Eye (tissue), 1 donor: ENCODE measurements at places on chromosomes 6 and 20.
A peak's percentile ranks its signal among the peaks of the same experiment; 100 is the strongest.

DNA sequence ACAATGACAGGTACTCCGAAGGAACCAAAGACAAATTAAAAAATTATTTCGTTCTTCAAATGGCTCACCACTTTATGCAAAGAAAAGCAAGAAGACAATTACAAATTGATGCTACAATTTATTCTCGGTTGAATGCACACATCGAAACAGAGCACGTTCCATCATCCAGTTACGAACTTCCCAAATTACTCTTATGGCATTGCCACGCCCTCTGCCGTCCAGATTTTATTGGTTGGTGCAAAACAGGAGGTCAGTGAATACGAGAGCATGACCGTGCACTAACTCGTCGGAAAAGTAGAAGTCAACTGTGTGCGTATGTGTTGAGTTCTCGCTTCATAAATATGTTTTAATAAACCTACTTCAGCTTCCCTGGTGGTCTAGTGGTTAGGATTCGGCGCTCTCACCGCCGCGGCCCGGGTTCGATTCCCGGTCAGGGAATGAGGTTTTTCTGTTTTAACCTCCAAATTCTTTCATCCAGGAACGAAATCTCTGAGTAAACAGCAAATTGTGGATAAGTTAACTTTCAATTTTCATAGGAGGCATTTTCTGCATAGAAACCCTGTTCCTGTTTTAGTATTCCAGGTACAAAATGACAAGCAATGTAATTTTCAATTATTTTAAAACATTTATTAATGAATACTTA is 23.2 kb downstream of the ZNF311 start:
- DNase-seq, result peak; percentile 98

DNA sequence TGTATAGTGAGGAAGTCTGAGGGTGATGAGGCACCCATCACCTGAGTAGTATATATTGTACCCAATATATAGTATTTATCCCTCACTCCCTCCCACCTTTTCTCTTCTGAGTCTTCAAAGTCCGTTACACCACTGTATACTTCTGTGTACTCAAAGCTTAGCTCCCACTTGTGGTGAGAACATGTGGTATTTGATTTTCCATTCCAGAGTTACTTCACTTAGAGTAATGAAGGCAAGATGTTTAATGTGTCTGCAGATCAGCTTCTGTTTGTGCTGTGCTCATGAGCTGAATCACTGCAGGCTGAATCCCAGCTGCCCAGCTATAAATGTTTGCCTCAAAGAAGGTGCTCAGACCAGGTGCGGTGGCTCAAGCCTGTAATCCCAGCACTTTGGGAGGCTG is 139.3 kb upstream of the FOXA2 start:
- peak; percentile 21 for DNase-seq

DNA sequence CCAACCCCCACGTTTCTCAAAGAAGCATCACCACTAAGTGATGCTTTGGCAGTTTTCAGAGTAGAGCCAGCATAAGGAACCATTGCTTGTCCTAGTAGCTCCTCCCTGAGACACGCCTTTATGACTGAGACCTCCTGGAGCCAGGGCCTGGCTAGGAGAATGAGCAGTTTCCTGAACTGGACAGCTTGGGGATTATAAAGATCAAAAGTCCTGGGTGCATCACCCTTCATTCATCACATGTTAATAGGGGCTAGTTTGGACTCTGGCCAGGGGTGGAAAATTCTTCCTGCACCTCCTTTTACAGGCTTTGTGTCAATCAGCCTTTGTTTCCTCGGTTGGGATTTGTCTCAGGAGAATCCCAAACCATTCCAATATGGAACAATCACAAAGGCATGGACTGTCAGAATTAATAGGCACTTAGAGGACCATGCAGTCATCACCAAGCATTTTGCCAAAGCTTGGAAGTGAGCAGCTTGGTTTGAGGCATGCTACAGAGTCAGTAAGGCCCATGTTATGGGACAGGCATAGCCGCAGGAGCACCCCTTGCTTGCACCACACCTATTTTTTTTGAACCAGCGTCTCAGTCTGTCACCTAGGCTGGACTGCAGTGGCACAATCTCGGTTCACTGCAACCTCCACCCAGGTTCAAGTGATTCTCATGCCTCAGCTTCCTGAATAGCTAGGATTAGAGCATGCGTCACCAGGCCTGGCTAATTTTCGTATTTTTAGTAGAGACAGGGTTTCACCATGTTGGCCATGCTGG is 64.9 kb upstream of the TGM3 start:
- no peak for DNase-seq

GRCh38 chr20:13995086-13995665 is at the start of gene MACROD2:
TSS of gene MACROD2 (plus strand) at chr20:13995516.
- peak; percentile 98 for DNase-seq

DNA sequence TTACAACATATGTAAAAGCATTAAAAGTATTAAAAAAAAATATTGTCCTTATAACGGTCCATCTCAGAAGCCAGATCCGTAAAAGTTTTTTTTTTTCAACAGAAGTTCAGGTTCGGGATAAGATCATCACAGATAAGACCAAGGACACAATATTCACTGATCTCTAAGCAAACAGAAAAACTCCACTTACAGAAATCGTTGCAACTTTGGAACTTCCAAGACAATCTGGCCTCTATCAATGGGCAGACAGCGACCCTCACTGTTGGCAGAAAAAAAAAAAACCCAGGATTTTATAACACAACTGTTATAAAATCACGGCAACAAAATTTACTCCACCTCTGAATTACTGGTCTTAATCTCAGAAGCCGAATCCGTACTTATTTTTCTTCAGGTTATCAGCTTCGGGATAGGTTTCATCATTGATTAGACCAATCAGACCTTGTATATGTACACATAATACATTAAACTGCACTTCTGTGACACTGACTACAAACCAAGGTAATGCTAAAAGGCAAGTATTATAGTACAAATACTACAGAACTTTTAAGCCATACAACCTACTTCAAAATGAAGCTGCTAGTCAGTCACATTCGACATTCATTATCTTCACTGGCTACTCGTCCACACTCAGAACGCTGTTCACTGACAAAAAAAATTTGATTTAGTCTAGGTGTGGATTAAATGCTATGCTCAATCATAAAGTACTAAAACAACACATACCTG is 34.7 kb upstream of the SYNCRIP start:
- peak; percentile 62 for DNase-seq

DNA sequence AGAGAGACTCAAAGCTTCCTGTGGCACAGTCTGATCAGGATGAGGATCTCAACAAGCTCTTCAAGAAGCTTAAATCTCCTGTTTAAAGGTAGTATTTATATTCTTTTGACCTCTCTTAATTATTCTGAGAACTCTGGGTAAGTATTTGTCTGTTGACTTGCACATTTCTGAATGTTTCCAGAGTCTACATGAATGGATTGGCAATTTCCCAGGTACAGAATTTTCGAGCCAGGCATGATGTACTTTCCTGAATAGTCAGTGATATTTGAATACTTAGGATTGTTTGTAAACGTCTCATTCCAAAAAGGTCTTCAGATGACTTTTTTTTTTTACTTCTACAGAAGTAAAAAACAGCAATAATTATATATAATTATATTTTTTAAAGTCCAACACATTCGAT is 293.4 kb downstream of the TBC1D32 start:
- no peak for DNase-seq

DNA sequence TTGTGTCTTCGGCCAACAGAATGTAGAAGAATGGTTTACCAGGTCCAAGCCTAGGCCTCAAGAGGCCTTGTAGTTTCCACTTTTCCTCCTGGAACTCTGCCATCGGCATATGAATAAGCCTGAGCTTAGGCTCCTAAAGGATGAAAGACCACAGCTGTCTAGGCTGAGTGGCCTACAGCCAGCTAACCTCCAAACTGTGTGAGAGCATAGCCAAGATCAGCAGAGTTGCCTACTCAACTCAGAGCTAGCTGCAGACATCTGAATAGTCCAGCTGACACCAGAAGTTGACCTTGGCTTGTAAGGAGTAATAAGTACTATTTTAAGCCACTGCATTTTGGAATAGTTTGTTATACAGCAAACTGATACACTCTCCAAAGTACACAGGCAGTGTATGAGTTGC is 52.6 kb upstream of the SMIM29 start:
- DNase-seq, result no peak
